ENCODE measurements at places on chromosomes 11 and 22.

DNA sequence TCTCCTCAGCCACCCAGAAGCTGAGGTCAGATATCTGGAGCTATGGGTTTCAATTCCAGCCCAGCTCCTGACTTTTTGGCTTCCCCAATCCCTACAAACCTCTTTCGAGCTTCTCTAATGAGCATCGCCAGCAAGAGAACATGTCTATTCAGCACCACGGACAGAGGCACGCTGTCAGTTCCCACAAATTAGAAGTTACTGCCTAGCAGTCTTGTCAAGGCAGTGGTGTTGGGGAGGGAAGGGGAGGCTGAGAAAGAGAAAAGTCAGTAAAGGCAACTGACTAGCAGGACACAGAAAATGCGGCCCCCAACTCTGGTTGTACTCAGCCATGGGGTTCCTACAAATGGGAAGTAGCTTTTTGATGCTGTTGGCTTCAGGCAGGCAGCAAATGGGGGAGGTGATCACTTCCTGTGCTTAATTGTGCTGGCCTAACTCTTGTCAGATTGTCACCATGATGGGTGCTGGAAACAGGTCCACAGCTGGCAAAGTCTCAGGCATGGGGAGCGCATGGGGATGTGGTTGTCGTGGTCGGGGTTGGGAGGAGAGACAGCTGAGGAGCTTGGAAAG, 205.9 kb downstream of the ST3GAL4 start:
- no peak for DNase-seq

GRCh38 chr11:80338231-80338630, 897.4 kb upstream of the TENM4 start:
- no peak for DNase-seq

DNA sequence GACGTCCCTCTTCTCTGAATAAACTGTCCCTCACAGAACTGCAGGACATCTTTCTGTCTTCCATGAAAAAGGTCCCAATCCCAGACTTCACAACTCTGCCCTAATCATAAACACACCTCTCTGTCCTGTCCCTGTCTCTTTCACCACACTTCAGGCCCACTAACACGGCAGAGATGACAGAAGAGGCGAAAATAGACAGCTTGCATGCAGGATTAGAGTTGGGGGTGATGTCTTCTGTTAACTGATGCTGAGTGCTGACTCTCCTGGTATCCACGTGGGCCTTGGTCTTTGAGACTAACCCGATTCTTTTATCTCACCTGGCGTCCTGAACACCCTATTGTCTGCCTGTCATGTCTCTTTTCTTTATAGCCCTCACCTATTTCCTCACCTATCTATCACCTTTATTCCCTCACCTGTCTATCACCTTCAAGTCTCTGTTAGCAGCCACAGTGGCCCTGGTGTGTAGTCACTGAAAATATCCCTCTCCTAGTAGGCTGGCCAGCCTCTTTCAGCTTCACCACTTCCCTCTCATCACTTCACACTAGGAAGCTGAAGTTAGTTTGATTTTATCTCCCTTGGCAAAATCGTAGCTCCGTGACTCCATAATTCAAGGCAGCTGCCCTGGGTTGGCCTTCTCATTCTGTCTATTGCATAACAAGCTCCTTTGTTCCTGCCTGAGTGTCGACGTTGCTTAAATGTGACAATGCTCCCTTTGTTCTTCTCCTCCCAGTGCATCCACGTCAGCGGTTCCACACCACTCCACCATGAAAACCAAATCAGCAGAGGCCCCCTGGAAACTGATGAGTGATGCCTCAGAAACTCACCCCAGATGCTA, 30.6 kb upstream of the DRD2 start:
- DNase-seq = peak; percentile 52

GRCh38 chr11:76459846-76460245, 15.0 kb downstream of the EMSY start:
- no peak for DNase-seq

GRCh38 chr22:25875461-25875860, 133.5 kb downstream of the MYO18B start:
- DNase-seq = peak; percentile 10

GRCh38 chr22:44033287-44033686, 9.2 kb downstream of the PARVB start:
- DNase-seq = no peak

GRCh38 chr11:32279672-32280071, 155.7 kb downstream of the WT1 start:
- no peak for DNase-seq

DNA sequence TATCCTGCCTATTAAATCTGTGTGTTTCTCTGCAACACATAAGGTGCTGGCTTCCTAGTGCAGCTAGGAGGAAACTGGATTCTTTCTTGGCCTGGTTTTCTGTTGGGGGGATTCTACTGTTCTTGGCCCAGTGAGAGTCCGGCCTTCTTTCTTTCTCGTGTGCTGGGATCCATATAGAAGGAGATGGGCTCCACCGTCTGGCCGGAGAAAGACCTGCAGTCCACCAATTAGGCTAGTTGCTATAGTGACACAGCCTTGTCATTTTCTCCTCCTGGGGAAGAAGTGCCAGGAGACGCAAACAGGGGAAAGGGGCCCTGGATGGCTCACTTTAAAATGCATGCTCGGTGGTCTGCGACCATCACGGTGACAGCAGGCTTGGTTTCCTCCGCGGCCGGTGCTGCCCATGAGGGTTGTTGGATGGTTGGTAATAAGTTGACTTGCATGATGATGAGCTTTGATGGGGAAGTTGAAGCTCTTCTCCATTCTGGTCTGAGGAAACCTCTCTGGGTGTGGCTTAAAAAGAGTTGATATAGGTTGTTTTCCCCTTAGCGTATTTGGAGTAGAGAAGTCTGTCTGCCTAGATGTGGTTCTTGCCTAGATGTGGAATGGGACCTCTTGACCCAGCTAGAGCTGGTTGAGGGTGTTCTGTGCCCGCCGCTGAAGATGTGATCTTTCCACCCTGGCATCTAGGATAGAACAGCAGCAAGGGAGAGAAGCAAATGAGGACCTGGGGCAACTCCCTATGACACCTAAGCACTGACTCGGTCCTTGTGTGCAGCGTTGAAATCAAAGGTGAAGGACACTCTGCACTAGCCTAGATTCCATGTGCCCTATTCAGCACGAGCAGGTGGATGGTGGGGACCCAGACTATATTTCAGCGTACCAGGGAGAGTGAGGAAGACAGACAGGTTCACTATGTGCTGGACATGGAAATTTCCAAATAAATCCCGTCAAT, 1335.0 kb downstream of the BRD1 start:
- DNase-seq = no peak

- no peak for DNase-seq
Measured at GRCh38 chr11:119856681-119857485, 127.9 kb upstream of the NECTIN1 start.

DNA sequence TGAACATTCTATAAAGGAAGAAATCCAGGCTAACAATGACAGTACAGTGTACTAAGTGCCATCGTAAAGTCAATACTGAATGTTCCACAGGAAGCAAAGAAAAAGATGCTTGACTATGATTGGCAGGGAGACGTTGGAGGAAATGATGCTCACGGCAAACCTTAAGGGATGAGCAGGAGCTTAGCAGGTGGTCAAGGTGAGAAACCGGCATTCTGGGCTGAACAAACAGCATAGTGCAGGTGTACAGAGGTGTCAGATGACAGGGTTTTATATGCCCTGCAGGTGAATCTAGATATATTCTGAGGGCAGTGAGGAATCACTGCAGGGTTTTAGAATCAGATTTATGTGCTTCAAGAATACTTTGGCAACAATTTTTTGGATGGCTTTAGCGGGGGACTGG, 85.3 kb upstream of the HEPHL1 start:
- DNase-seq = no peak

- no peak for DNase-seq
Measured at GRCh38 chr11:33579101-33579500, 121.5 kb downstream of the C11orf91 start.

DNA sequence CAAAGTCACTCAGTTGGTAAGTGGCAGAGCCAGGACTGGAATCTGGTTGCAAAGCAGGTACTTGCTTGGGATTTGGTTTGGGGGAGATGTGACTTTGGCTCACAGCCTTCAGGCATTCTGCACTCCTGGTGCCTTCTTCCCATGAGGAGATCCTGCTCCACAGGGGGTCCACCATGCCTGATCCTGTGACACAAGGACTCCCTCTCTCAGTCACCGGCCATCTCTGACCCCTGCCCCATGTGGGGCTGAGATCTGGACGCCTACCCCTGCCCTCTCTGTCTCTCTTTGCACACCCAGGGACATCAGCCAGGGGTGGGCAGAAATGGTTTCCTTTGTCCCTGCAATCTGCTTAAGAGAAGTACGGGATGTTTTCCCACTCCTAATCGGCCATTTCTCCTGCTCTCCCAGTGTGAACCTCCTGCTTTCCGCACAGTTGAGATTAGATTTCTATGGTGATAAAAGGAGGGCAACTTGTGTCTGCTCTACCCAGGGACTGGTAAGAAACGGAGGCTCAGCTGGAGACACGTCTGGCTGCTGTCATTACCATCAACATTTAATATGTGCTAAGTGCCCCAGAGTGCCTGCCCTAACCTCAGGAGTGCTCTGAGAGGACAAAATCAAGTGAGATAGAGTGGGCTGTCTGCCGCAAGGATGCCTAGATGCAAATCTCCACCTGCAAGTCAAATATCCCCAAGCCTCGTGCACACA, 11.1 kb upstream of the FXYD6 start:
- DNase-seq = peak; percentile 77

DNA sequence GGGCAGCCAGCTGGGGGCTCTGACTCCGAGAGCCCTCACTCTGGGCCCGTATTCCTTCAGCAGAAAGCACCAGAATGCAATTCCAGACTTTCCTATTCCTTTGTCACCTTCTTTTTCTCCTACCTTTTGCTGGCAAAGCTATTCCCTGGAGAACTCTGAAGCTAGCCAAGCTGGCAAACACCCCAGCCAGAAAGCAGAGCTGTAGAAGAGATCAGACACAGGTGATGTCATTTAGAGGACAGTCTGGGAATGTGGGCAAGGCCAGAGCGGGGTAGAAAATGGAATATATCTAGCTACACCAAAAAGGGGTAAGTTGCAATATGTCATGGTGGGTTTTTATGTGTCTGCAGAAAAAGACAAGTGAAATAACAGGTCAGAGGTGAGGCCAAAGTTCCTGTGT, 205.1 kb downstream of the NXPE2 start:
- no peak for DNase-seq

DNA sequence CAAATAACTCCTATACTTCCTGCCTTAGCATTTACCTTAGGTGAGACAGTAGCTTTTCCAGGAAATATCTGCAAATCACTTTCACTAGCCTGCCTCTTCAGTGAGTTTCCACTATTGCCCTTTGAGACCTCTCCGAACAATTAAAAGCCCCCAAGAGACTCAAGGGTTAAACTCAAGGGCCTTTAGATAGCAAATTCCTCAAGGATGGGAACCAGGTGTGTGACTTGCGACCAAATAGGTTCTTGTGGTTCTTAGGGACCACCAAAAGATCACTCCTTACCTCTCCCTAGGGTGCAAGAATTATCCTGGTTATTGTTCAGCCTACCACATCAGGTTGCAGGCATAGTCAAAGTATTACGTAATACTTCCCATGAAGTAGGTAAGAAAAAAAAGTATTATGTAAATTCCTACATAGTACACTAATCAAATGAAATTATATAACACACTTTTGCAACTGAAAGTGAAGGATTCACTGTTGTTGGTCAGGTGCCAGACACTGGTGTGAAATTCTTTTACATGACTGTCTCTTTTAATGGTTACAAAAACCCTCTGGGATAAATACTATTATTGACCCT, 1.4 kb upstream of the RDX start:
- no peak for DNase-seq

GRCh38 chr22:45670981-45671782, 452 bp upstream of the ATXN10 start:
- no peak for DNase-seq

GRCh38 chr22:24725736-24726135, 48.8 kb downstream of the PIWIL3 start:
- DNase-seq = no peak

DNA sequence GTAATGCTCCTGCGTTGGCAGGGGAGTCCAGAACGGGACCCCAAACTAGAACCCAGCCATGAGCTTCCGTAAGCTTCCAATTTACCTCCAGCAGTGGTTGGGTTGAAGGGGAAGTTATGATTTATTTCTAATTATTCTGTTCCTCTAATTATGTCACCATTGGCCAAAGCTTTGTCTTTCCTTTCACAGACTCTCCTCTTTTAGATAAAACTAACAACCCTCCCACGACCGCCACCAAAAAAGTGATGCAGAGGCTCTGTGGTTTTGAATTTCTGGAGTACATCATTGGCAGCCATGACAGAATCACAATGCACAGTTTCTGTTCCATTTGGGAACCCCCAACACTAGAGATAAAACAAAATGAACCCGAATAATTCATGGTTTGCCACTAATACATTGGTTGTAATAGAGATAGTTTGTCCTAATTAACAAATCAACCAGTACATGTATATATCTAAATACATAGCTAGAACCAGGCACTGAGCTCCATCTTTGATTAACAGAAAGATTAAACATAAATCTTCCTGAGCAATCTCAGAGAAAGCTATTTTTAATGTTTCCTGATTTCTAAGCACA, 64.3 kb downstream of the ETS1 start:
- DNase-seq = no peak

DNA sequence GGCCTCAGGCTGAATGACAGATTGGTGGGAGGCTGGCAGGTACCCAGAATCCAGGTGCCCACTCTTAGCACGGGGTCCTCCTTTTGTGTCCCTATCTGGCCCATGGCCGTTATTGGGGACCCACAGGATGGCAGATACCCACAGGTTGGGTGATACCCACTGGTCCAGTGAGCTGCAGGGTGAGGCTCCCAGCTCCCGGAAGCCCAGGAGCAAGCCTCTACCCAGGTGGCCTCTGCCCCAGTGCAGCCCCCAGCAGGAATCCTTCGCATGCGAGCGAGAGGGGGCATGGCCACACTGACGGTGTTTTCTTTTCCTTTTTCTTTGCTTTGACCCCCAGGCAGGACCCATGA, 116.1 kb downstream of the PHF21B start:
- DNase-seq = no peak

DNA sequence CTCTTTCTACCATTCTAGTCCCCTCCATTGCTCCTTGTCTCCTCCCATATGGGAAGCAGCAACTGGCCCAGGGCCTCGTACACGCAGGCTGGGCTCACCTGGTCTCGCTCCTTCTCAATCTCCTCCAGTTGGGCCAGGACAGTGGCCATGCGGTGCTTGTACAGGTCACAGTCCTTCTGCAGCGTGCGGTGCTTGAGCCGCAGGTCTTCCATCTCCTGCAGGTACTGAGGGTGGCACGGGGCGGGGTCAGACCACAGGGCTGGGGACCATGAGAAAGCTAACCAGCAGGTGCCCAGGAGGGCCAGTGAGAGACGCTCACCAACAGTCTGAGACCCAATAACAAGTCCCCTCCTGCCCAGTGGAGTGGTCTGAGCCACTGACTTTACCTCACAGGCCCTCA, 11.5 kb downstream of the CARD10 start:
- DNase-seq = no peak

All from vagina (tissue), 2 donors.